ENCODE measurements at places on chromosomes 7 and 10.

GRCh38 chr7:6182993-6183392 lies 89.4 kb downstream of the CYTH3 start:
- DNase-seq = no peak

DNA sequence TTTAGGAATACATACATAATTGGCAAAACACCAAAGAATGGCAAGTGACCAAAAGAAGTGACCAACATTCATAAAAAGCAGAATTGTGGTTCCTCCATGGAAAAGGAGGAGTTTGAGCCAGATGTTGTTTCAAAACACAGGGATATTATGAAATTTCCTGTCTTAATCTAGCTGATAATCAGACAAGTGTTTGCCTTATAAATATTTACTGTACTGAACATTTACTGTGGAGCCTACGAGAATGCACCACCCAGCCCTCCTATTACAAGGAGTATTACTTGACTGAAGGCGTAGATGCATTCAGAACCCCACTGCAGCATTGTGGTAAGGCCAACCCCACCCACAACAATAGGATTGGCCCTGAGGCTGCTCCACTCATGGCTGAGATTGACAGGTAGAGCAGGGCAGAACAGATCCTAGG lies 118.9 kb downstream of the AKR1D1 start:
- DNase-seq = no peak

- no peak for DNase-seq
These were observed 76.8 kb upstream of the CARD11 start for GRCh38 chr7:3120513-3120912.

DNA sequence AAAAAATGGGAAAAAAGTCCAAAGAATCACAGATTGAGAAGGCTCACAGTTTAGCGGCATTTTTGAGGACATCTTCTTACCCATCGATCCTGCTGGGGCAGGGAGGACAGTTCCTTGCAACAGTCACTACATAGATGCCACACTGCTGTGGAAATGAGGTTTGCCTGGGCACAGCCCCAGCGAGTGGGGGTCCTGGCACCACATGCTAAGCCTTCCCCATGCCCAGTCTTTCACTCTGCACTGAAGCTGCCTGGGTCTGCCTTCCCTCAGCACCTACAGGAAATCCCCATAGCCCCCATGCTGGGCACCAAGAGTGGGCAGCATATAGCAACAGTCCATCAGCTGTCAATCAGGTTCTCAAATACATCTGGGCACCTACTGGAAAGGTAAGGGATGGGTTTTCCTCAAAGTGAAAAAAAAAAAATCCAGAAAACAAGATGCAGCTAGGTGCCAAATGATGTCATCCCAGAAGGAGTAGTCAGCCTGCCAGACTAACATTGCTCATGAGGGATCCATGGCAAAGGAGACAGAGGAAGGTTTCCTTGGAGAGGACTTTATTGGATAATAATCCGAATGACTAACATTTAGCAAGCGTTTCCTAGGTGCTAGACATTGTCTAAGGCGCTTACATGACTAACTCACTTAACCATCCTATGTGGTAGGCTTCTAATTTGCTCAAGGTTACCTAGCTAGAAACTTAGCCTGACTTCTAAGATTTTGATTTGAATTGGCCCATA lies 125.7 kb upstream of the CXCL12 start:
- no peak for DNase-seq

GRCh38 chr7:30887464-30887872 lies 24.2 kb upstream of the AQP1 start:
- no peak for DNase-seq

Data from cortex of kidney (tissue), 1 donor.